ENCODE measurements at places on chromosomes 6 and 20. TPM values are rescaled to one million over a fixed set of nuclear protein-coding genes. Genes with fewer than 3 reads are reported as not detected.
A peak's percentile ranks its signal among the peaks of the same experiment; 100 is the strongest.

DNA sequence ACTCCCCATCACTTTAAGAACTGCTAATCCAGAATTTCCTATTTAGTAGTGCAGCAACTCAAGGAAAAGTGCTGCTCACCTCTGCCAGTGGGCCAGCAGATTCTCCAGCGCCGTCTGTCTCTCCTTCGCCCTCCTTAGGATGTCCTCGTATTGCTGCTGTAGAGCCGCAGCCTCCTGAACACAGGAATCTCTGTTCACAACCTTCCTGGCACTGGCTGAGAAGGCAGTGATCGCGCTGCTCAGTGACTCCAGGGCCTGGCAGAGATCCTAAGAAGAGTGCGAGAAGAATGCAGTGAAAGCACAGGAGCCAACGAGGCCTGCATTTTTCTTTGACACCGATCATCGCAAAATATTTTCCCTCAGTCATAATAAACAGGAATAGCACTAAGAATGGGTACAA lies 209.0 kb downstream of the SYNE1 start:
- no peak overlapping the region for H3K4me3 ChIP-seq
- DNase-seq = no peak
- peaks cover 8% of the 10 kb centered on the region for H3K27me3 ChIP-seq
- no peaks in the 10 kb centered on the region for H3K4me1 ChIP-seq
- H3K27ac ChIP-seq = no peak overlapping the region

DNA sequence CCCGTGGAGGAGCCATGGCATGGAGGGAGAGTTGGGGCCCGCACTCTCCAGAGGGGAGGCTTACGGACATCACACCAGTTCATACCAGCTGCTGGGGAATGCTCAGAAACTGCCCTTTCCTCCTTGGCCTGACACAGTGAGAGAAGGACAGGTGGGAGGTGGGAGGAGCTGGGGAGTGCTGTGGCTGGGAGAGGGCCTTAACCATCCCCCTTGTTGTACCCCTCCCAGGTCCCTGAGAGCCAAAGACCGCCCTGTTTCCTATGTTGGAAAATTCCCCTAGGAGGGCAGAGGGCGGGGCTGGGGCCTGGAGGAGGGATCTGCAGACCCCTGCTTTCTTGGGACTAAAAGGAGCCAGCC lies 24.1 kb downstream of the FOXP4 start:
- H3K36me3 ChIP-seq = peaks cover 9% of the 10 kb centered on the region
- no peak overlapping the region for H3K4me3 ChIP-seq
- no peak overlapping the region for H3K27ac ChIP-seq
- H3K4me1 ChIP-seq = peaks cover 47% of the 10 kb centered on the region
- DNase-seq = no peak

GRCh38 chr20:49979030-49979832 lies 3.5 kb upstream of the SNAI1 start:
- no peak overlapping the region for H3K4me3 ChIP-seq
- H3K27ac ChIP-seq = no peak overlapping the region
- H3K4me1 ChIP-seq = peaks cover 5% of the 10 kb centered on the region
- peak; percentile 79 for DNase-seq

- H3K4me3 ChIP-seq = peak overlapping the region; percentile 95
- no peaks in the 10 kb centered on the region for H3K27me3 ChIP-seq
- peak; percentile 68 for DNase-seq
- peaks cover 37% of the 10 kb centered on the region for H3K4me1 ChIP-seq
- H3K36me3 ChIP-seq = no peaks in the 10 kb centered on the region
Measured at GRCh38 chr6:44128020-44128917, 915 bp downstream of the TMEM63B start.

OARD1 gene
- total RNA-seq = 20.1 TPM

DNA sequence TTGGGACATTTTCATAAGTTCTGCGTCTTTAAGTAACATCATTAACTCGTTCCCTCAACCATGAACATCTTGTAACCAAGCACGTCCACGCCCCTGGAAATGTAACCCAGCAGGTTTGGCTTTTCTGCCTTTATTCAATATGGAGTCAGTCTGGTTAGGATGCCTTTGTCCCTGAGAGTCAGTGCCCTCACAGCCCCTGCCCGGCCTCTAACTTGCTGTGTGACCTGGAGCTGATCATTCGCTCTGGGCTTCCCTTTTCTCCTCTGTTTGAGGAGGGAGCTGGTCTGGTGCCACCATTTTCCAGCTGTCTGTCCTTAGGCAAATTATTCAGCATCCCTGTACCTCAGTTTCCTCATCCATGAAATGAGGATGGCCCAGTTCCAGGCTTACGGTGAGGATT lies 26.5 kb upstream of the ANGPT4 start:
- no peak overlapping the region for H3K4me3 ChIP-seq
- DNase-seq = no peak
- peaks cover 3% of the 10 kb centered on the region for H3K27me3 ChIP-seq
- no peaks in the 10 kb centered on the region for H3K36me3 ChIP-seq

DNA sequence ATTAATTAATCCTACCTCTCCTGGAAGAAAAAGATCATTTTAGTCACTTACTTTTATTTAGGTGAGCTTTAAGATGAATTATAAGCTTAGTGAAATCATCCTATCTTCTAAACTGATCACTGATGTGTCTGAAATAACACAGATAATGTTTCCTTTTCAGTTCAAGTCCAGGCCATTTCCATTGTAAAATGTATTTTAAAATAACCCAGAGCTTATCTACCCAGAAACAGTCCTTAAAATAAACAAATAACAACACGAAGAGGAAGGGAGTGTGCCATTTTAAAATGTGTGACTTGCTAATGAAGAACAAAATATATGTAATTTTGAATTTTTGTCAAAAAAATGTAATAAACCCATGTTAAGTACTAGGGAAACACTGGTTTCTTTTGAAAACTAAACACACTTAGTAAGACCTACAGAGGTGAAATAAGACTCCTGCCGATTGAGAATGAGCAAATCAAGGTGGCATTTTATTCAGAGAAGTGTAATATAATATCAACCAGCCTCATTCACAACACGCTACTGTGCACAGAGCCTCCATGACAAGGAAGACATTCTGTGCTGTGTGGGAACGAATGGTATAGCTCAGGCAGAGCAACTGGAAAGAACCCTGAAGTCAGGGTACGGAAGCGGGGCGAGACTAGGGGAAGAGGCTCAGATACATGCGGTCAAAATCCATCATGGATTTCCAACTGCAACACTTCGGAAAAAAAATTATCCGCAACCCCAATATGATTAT lies 7.7 kb downstream of the LRP11 start:
- DNase-seq = no peak
- H3K27me3 ChIP-seq = no peaks in the 10 kb centered on the region
- no peaks in the 10 kb centered on the region for H3K36me3 ChIP-seq
- no peak overlapping the region for H3K4me3 ChIP-seq
- peaks cover 13% of the 10 kb centered on the region for H3K4me1 ChIP-seq

HTR1B gene
- total RNA-seq = not detected

DNA sequence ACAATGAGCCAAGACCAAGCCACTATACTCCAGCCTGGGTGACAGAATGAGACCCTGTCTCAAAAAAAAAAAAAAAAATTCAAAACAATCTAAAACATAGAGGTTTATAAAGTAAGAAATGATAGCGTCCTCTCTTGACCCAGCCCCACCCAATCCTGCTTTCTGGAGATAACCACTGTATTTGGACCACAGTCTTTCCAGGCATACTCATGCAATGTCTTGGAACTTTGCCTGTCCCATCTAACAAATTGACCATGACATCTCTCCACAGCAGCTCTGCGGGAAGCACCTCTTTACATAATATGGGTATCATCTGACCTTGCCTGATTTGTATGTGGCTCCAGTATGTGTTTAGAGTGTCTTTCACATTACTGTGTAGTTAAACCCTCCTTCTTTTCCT lies 9.1 kb upstream of the SHLD1 start:
- H3K27ac ChIP-seq = no peak overlapping the region
- H3K36me3 ChIP-seq = no peaks in the 10 kb centered on the region
- DNase-seq = peak; percentile 49

FGD2 gene
- total RNA-seq = 24.4 TPM

PNPLA1 gene
- total RNA-seq = 0.08 TPM

- H3K27me3 ChIP-seq = no peaks in the 10 kb centered on the region
- peaks cover 17% of the 10 kb centered on the region for H3K4me1 ChIP-seq
- peak; percentile 40 for DNase-seq
- H3K27ac ChIP-seq = peak overlapping the region; percentile 96
- peak overlapping the region; percentile 78 for H3K4me3 ChIP-seq
Measured at GRCh38 chr6:149318581-149319286, 1.2 kb downstream of the TAB2 start.

DNA sequence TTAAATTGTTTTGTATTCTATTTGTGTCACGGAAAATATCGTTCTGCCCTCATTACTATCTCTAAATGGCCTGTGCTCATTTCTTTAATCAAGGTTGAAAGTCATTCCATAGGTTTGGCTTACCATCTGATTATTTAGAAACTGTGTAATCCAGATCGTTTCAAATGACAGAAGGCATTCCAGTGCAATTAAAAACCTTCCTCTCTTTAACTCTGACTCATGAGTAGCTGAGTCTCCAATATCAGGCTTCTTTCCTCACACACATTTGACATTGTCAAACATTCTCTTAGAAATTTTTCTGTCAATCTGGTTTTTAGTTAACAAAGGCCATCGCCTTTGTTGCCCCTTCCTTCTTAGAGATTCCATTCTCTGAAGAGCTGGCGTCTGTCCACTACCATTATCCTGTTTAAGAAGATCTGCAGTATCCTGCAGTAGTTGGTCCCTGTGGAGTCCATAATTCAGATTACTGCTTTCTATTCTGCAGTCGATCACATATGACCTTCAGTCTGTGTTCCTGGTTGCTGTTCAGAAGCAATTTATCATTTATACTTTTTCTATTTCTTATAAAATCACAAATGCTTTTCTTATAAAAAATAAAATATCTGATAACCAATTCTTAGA lies 3.9 kb upstream of the TRDN start:
- DNase-seq = no peak
- no peak overlapping the region for H3K4me3 ChIP-seq
- H3K4me1 ChIP-seq = no peaks in the 10 kb centered on the region
- no peaks in the 10 kb centered on the region for H3K36me3 ChIP-seq

ADGRF1 gene
- not detected for total RNA-seq

- H3K4me1 ChIP-seq = no peaks in the 10 kb centered on the region
- no peak overlapping the region for H3K4me3 ChIP-seq
- H3K36me3 ChIP-seq = no peaks in the 10 kb centered on the region
- no peak for DNase-seq
- no peaks in the 10 kb centered on the region for H3K27me3 ChIP-seq
- H3K27ac ChIP-seq = no peak overlapping the region
Measured at GRCh38 chr6:140271759-140272377, 897.4 kb upstream of the CITED2 start.

GRCh38 chr6:107353773-107354382 lies 105.5 kb downstream of the PDSS2 start:
- no peak overlapping the region for H3K27ac ChIP-seq
- DNase-seq = no peak
- H3K4me3 ChIP-seq = no peak overlapping the region

DNA sequence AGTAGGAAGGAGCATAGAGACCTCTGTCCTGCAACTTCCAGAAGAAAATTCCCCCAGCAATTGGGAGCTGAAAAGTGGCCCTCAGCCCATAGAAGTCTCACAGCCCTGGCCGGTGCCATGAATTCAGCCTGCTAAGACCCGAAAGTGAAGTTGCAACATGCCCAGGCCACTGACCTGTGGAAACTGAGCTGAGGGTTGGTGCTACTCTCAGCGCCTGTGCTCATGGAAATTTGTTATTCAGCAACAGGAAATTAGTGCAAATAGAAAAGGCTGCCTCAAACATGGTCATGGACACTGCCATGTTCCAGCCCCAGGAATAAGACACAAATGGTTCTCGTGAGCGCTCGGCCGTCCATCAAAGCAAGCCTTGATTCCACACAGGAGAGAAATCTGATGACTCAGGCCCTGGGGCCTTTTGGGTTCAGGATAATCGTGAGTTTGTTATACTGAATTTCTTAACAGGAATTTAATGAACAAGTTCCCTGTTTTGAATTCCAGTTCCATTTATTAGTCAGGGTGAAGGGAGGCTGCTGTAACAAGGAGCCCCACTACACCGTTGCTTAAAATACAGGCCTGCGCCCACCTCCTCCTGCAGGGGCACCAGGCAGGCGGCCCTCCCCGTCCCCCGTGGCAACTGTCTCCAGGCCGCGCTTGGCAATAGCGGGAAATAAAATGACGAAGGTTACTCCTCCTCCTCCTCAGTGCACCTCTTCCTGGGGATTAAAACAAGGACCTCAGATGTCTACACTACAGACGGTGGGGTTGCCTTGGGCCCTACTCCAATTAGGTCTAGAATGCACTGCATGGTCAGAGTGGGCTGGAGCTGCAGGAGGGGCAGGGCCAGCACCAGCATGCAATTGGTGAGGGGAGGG lies 152.9 kb downstream of the ERMARD start:
- H3K36me3 ChIP-seq = no peaks in the 10 kb centered on the region
- peaks cover 37% of the 10 kb centered on the region for H3K4me1 ChIP-seq
- H3K27me3 ChIP-seq = no peaks in the 10 kb centered on the region
- no peak overlapping the region for H3K4me3 ChIP-seq

GRCh38 chr6:72950114-72950860 lies 275.0 kb downstream of the KHDC1L start:
- H3K4me1 ChIP-seq = no peaks in the 10 kb centered on the region
- no peaks in the 10 kb centered on the region for H3K27me3 ChIP-seq
- DNase-seq = no peak
